ENCODE measurements at places on chromosomes 3 and 15.

DNA sequence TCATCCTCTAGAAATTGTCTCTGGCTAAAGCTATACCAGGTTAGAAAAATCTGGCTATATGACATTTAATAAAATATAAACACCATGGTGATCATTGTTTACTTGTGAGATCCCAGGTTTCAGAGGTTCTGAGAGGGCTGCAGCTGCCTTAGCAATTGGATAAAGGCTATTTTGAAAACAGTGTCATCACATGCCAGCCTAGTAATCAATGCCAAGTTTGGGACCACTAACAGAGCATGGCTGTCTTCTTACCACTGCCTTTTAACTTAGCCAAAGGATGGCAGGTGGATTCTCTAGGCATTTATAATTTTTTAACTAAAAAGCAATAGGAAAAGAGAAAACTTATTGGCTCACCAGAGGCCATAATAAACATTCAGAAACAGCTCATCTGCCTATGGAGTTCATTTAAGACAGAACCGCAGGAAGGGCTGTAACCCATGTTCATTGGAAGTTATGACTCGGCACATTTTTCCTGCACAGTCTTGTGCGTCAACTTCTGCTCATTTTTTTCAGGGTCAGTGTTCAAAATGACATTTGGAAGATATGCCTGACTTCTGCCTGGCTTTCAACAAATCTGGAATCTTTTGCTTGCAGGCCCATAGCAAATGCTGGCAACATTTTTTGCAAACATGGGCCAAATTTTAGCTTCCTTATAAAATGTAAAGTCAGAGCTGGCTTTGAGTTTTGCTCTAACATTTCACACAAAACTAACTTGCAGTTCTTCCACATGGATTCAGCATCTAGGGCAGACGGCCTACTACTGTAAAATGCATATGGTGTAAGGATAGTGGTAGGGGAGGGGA is 476.0 kb upstream of the TBL1XR1 start:
- peaks cover 4% of the 10 kb centered on the region for H3K4me1 ChIP-seq
- no peak for DNase-seq
- no peak overlapping the region for H3K27ac ChIP-seq
- no peaks in the 10 kb centered on the region for H3K27me3 ChIP-seq
- no peak overlapping the region for H3K4me3 ChIP-seq
- H3K36me3 ChIP-seq: no peaks in the 10 kb centered on the region

DNA sequence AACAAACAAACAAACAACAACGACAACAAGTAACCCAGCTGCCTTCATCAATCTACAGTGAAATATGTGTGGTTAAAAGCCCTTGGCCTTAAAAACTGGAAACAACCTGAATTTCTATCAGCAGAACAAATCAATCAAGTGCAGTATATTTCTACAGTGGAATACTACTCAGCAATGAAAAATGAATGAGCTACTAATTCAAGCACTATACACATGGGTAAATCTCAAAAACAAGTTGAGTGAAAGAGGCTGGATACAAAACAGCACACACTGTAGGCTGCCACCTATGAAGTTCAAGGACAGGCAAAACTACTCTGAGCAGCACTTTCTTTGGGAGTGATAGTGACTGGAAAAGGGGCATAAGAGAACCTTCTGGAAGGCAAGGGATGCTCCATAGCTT is 395.5 kb upstream of the PROK2 start:
- no peak for DNase-seq
- peaks cover 13% of the 10 kb centered on the region for H3K4me1 ChIP-seq
- no peaks in the 10 kb centered on the region for H3K36me3 ChIP-seq
- H3K4me3 ChIP-seq: no peak overlapping the region

DNA sequence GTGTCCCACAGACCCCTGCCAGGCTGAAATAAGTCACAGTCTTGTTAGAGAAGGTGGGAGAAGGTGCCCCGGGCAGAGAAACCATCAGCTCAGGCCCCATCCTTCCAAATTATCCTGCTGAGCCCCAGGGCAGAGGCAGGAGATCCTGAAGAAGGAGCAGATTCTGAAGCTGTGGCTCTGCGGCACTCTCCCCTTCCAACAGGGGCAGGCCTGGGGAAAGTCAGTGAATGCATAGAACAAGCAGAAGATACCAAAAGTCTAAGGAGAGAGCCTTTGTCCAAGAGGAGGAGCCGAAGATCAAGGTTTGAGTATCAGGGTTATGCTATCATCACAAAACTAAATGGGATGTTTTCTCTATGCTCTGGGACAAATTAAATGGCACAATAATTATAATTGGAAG is 249.3 kb downstream of the XXYLT1 start:
- H3K4me3 ChIP-seq: no peak overlapping the region
- H3K27me3 ChIP-seq: peaks cover 10% of the 10 kb centered on the region
- no peak for DNase-seq
- H3K4me1 ChIP-seq: peaks cover 5% of the 10 kb centered on the region
- no peak overlapping the region for H3K27ac ChIP-seq
- no peaks in the 10 kb centered on the region for H3K36me3 ChIP-seq

DNA sequence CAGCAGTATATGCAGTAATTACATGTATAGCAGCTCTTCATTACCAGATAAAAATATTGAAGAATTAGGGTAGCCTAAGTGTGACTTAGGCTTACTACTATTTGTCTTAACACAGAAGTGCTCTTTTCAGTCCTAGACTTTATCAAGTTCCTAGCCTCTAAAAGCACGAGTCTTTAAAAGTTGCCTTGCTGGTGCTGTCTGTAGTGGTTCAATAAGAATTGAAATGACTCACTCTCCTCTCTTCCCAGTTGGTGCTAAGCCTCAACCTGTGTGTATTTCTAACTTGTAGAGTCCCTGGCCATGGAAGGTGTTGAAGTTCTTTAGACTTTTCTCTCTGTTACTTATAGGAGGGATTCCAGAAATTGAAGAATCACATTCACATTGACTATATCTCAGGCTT is 395.4 kb upstream of the THRB start:
- H3K27me3 ChIP-seq: no peaks in the 10 kb centered on the region
- no peak overlapping the region for H3K4me3 ChIP-seq
- DNase-seq: no peak
- no peak overlapping the region for H3K27ac ChIP-seq
- no peaks in the 10 kb centered on the region for H3K4me1 ChIP-seq

- H3K27ac ChIP-seq: no peak overlapping the region
- H3K4me1 ChIP-seq: peaks cover 8% of the 10 kb centered on the region
- no peaks in the 10 kb centered on the region for H3K36me3 ChIP-seq
- no peaks in the 10 kb centered on the region for H3K27me3 ChIP-seq
Observed at GRCh38 chr15:63256433-63257274, 20.8 kb upstream of the APH1B start.

DNA sequence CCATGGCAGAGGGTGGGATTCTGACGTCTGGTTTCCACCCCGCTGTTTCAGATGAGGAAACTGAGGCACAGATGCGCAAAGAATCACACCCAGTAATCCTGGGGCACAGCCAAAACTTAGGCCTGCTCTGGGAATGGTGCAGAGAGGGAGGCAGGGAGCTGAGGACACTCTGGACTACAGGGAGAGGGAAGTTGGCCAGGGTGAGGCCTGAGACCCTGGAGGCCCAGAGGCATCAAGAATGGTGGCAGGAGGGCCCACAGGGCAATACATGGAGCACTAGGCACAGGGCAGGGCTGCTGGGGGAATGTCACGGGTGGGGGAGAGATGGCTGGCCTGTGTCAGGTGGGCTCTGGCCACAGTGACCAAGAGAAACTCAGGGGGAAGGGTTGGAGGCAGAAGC is 63.6 kb downstream of the TLE3 start:
- no peaks in the 10 kb centered on the region for H3K36me3 ChIP-seq
- no peak overlapping the region for H3K27ac ChIP-seq
- H3K4me3 ChIP-seq: no peak overlapping the region

GRCh38 chr3:44596621-44597020 is 11.9 kb downstream of the ZNF660 start:
- no peak overlapping the region for H3K4me3 ChIP-seq
- DNase-seq: no peak

- no peak overlapping the region for H3K4me3 ChIP-seq
- no peak overlapping the region for H3K27ac ChIP-seq
- H3K27me3 ChIP-seq: no peaks in the 10 kb centered on the region
- peaks cover 2% of the 10 kb centered on the region for H3K36me3 ChIP-seq
- H3K4me1 ChIP-seq: no peaks in the 10 kb centered on the region
- no peak for DNase-seq
Observed at GRCh38 chr3:57826952-57827723, 71.0 kb downstream of the SLMAP start.

- DNase-seq: no peak
- no peaks in the 10 kb centered on the region for H3K4me1 ChIP-seq
- H3K4me3 ChIP-seq: no peak overlapping the region
- no peaks in the 10 kb centered on the region for H3K36me3 ChIP-seq
- H3K27me3 ChIP-seq: no peaks in the 10 kb centered on the region
Observed at GRCh38 chr3:175316799-175317198, 457.7 kb downstream of the NAALADL2 start.

- H3K27me3 ChIP-seq: no peaks in the 10 kb centered on the region
- H3K4me1 ChIP-seq: no peaks in the 10 kb centered on the region
- no peaks in the 10 kb centered on the region for H3K36me3 ChIP-seq
Observed at GRCh38 chr3:16849229-16849628, 35.5 kb upstream of the PLCL2 start.

- DNase-seq: no peak
- H3K27me3 ChIP-seq: no peaks in the 10 kb centered on the region
- H3K36me3 ChIP-seq: no peaks in the 10 kb centered on the region
- H3K27ac ChIP-seq: no peak overlapping the region
- no peak overlapping the region for H3K4me3 ChIP-seq
- peaks cover 16% of the 10 kb centered on the region for H3K4me1 ChIP-seq
Observed at GRCh38 chr3:52827866-52828376, 2.6 kb downstream of the ITIH4 start.

GRCh38 chr15:72389231-72389630 is 8.9 kb upstream of the TMEM202 start:
- no peaks in the 10 kb centered on the region for H3K36me3 ChIP-seq
- H3K27ac ChIP-seq: no peak overlapping the region
- no peak for DNase-seq
- H3K4me1 ChIP-seq: no peaks in the 10 kb centered on the region

- no peaks in the 10 kb centered on the region for H3K36me3 ChIP-seq
- no peak overlapping the region for H3K27ac ChIP-seq
Observed at GRCh38 chr3:5809586-5810246, 622.2 kb downstream of the EDEM1 start.

- no peak overlapping the region for H3K27ac ChIP-seq
- DNase-seq: no peak
Observed at GRCh38 chr3:115187149-115187757, 40.2 kb upstream of the ZBTB20 start.

DNA sequence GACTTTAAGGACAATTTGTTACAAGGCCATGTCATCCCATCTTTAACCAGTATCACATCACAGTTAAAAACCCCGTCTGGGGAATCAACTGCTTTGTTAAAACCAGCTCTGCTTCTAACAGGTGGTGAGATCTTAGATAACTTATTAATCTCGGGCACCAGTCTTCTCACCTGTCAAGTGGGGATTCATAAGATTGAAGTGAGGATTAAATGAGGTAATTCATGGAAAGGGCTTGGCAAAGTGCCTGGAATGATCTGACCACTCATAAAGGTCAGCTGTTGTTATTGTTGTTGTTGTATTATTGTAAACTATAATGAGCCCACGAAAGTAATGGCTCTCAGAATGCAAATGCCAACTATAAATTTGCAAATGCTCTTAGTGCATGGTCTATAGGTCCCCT is 30.1 kb upstream of the SLC24A5 start:
- no peaks in the 10 kb centered on the region for H3K4me1 ChIP-seq
- no peak overlapping the region for H3K4me3 ChIP-seq
- DNase-seq: no peak
- H3K36me3 ChIP-seq: no peaks in the 10 kb centered on the region

GRCh38 chr3:7436542-7436941 is 575.6 kb downstream of the GRM7 start:
- no peaks in the 10 kb centered on the region for H3K27me3 ChIP-seq
- no peaks in the 10 kb centered on the region for H3K36me3 ChIP-seq
- DNase-seq: no peak
- H3K27ac ChIP-seq: no peak overlapping the region
- no peaks in the 10 kb centered on the region for H3K4me1 ChIP-seq

GRCh38 chr3:42667096-42667522 is 13.6 kb downstream of the ZBTB47 start:
- H3K4me3 ChIP-seq: no peak overlapping the region
- no peak overlapping the region for H3K27ac ChIP-seq
- H3K27me3 ChIP-seq: no peaks in the 10 kb centered on the region
- no peak for DNase-seq
- H3K4me1 ChIP-seq: peaks cover 4% of the 10 kb centered on the region
- peaks cover 3% of the 10 kb centered on the region for H3K36me3 ChIP-seq
